ENCODE measurements at places on chromosomes 1 and 21.

DNA sequence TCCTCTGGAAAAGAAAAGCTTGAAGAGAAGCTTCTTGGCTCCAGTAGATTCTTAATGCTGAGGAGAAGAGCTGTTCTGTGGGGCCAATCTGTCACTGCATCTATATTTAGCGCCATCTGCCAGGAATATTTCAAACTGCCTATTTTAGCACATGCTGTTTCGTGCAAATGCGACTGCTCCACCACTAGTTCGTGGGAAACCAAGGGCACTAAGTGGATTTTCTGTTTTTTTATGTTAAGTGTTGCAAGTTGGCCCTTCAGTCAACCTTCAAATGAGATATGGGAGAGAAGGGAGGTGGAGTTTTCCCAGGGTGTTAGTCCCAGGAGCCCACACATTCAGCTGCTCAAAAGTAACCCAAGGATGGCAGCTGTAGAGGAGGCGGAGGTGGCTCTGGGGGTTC lies 91.9 kb downstream of the TSEN15 start:
- DNase-seq: peak; percentile 44

DNA sequence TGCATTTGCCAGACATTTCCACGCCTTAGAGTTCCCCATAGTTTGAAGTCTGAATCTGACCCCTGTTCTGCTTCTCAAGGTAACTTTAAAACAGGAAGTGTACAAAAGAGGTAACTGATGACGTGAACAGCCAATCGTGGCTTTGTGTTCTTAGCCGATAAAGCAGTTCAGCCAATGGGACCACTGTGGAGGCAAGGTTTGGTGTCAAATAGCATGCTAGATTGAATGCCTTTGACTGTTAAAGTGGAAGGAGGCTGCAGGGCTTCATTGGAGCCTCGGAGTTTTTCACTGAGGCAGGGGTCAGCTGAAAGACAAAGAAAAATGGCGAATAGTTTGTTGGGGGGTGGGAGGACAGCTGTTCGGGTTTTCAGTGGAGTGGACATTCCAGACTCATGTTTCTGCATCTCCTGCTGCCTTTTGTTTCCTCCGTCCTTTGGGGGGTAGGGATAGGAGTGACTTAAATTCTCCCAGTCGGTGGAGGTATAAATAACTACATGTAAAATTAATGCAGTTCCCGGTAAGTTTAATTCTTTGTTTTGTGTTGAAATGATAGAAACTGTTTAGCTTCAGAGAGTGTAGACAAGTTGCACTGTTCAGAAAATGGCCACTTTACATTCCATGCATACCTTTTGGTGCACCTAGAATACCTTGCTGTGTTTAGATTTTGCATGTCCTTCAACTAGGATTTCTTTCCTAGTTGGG lies 17.7 kb downstream of the NFYC start:
- DNase-seq: peak; percentile 96

DNA sequence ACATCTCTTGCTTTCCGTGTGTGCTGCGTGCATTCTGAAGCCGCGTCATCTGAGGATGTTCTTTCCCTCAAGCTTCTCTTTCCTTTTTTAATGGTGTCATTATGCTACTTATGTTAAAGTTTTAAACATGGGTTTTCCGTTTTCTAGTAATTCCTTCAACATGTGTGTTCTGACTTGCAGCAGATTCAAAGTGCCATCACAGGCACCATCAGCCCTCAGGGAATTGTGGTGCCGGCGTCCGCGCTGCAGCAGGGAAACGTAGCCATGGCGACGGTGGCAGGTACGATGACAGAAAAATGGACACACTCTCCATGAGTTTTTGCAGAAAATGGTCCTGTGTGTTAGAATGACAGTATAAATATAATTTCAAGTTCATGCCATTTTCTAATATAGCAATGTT lies 42.4 kb downstream of the PKNOX1 start:
- no peak for DNase-seq

DNA sequence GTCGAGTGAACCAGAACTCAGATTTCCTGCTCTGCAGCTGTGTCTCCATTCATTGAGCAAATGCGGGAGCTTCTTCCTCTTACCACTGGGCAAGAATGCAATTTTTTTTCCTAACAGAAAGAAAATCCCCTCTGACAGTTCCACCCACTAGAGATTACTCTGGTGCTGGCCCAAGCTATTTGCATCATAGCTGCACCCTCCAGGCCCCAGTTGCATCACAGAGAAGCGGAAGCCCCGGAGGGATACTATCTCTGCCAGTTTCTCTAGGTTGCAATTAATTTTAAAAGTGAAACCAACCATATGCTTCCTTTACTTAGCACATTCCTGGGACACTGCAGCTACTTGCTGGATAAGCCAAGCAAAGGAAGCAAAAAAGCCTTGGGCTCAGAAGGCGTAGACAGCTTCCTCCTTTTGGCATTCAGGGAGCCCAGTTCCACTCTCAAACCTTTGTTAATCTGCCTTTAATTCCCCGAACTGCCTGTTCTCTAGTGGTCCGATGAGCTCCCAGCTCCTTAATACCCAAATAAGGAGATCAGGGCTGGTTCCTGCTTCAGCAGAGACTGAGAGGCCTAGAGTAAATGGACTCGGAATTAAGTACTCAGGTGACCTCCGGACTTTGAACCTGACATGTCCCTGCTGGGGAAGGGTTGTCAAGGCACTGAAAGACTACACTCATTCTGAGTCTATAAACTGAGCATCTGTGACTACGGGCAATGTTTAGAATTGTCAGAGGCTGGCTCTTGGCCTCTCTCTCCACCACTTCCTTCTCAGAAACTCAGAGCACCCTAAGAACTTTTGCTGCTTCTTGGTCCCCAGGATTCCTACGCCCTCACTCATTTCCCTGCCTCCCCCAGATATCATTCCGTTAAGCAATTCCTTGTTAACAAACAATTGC lies 72.5 kb upstream of the TNFSF18 start:
- DNase-seq: peak; percentile 72

DNA sequence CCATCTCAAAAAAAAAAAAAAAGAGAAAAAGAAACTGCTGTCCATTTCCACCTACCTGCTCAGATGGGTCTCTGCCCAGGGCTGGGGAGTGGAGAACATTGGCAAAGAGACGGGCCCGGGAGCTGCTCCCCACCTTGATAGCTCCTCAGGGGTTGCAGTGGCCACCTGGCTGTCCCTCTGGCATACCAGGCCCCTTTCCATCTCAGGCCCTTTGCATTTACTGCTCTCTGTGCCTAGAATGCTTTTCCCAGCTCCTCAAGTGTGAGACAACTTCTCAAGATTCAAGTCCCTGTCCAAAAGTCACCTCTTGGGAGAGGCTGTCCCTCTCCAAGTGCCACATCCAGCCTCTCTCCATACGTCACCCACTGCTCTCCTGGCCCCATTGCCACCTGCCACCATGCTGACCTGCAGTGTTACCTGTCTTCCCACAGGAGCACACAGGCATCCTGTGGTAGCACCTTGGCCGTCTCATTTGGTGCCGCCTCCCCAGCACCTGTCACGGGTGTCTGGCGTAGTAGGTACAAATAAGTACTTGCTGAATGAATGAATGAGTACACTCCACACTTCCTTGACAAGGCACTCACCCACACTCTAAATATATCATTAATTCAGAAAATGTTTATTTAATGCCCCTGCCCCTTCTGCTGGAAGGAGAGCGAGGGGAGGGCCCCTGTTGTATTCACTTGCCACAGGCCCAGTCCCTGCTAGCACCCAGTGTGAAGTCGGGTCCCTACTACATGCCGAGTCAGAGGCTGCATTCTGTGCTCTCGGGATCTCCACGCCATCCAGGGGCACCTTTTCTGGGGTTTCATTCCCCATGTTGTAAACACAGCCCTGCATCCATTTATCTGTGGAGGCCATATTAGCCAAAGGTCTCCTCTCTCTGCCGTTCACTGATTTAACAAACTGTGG lies 48.8 kb downstream of the DISP3 start:
- DNase-seq: no peak

DNA sequence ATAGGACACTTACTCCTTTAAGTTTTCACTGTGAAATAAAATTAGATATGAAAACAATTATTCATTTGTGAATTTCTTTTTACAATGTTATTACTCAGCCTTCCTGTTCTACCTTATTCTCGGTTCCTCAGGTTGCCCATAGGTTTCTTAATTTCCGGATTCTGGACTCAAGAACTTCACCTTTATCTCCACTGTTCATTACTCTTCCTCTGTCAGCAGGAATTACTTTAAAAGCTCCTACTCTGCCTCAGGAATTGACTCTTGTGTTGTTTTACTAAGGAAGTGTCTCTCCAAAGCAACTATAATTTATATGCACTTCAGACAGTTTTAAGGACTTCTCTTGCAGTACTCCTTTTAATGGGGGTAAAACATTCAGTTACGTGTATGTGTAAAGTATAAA lies 123.8 kb downstream of the OSBPL9 start:
- DNase-seq: no peak

DNA sequence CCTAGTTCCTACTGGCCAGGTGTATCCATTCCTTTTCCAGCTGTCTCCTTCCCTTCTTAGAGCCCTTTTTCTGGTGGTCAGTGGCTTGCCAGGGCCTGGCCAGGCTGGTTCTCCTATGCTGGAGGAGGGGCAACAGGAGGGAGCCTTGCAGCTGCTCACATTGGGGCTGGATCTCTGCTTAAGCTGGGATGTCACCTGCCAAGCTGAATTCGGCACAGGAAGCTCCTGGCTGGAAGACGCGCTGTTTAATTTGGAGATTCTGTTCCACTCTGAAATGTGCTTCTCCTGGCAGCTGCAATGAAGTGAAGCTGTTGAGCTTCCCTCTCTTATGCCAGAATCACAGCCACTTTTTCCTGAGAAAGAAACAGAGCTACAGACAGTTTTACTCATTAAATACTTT lies 56.0 kb upstream of the POU3F1 start:
- no peak for DNase-seq

DNA sequence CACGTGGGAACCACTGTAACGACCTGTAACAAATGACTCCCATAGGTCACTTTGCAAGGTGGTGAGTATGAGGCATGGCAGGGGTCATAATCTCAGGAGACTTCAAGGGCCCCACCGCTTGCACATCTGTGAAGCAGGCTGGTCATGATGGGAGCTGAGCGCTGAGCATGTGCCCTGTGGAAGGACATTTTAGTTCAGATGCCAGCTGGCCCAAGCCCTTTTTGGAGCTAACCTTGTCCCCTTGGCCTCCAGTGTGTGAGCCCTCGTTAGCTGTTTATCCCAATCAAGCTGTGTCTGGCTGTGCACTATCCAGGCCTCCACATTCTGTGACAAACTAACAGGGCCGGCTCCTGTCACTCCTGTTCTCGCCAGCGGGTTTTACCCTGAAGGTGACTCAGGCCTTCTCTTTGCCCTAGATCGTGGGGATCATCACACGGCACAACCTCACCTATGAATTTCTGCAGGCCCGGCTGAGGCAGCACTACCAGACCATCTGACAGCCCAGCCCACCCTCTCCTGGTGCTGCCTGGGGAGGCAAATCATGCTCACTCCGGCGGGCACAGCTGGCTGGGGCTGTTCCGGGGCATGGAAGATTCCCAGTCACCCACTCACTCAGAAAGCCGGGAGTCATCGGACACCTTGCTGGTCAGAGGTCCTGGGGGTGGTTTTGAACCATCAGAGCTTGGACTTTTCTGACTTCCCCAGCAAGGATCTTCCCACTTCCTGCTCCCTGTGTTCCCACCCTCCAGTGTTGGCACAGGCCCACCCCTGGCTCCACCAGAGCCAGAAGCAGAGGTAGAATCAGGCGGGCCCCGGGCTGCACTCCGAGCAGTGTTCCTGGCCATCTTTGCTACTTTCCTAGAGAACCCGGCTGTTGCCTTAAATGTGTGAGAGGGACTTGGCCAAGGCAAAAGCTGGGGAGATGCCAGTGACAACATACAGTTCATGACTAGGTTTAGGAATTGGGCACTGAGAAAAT lies 7.6 kb downstream of the NPPA start:
- no peak for DNase-seq

DNA sequence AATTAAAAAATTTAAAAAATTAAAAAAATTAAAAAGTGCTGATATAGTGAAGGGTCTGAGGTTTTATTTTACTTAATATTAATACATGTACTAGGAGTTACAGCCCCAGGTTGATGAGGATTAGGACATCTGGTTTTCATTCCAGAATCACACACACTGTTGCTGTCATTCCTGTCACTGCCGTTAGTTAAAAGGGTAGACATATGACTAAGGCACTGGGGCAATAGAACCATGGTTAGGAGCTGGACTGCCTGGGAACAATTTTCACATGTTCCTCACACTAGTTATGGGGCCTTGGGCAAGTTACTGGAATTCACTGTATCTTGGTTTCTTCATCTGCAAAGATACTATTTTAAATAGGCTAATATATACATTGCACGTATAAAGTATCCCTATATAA lies 191.8 kb upstream of the DPYD start:
- DNase-seq: no peak

All from OCI-M1 (cell line).